ENCODE measurements at places on chromosomes 16 and 17. TPM values are rescaled to one million over a fixed set of nuclear protein-coding genes. Genes with fewer than 3 reads are reported as not detected.

DNA sequence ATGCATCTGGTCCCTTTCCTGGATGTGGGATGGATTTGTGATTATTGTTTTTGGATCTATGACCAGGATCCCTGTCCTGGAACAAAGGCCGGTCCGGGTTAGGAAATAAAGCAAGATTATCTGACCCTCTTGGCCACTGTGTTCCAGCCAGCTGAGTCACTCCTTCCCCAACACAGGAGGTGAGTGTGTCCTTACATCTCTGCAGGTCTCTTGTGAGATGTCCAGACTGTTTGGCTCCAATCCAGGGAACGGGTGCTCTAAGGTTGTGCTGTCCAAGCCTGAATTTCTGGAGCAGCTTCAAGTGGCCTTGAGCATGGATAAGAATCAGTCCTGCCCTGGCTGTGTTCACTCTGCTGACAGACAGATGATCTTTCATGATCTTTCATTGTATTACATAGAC lies 136.5 kb upstream of the CCL2 start:
- DNase-seq, result no peak

GRCh38 chr17:43636426-43636825 lies 25.3 kb downstream of the MEOX1 start:
- no peak for DNase-seq

- DNase-seq, result peak; percentile 85
Observed at GRCh38 chr17:35141681-35142466, at the start of gene NLE1. Gene NLE1 (minus strand): TSS chr17:35142303. CDS start chr17:35142275, 28 bp downstream.

DNA sequence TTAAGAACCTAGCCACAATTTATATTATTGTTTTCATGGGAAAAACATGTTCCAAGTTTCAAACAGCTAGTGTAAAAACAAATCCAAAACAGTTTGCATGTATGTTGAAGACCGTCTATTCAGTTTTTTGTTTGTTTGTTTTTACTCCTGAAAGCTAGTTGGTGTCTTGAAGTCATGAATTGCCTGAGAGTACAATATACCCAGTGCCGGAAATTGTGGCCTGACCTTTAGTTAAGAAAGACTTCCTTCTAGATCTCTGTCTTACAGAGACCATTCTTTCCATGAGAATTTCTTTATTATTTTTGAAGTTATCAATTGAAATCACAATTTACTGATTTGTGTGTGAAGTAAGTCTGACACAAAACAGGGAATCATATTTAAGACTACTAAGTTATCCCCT lies 474.8 kb downstream of the KCNJ2 start:
- DNase-seq, result no peak

DNA sequence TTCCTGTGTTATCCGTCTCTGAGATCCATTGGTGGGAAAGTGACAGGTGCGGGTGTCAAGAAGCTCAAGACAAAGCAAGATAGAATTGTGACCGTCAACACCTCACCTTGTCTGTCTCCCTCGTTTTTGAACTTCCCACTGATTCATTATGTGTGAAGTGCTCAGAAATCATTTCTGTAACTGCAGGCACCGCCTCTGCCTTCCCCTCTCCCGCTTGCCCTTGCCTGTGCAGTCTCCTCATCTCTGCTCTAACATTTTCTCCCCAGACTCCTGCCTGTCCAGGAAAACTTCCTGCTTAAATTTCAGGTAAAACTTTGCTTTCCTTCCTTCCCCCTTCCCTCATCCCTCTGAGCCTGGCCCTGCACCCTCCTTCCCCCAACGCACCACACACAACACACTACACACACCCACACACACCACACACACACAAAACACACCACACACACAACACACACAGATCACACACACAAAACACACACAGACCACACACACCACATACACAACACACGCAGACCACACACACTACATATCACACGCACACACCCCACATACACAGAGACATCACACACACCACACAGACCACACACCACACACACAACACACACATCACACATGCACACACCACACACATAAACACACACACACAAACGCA lies 25.7 kb downstream of the CALB2 start:
- DNase-seq, result no peak

GRCh38 chr16:66948837-66949225 lies 12.2 kb upstream of the CES3 start:
- no peak for DNase-seq

DNA sequence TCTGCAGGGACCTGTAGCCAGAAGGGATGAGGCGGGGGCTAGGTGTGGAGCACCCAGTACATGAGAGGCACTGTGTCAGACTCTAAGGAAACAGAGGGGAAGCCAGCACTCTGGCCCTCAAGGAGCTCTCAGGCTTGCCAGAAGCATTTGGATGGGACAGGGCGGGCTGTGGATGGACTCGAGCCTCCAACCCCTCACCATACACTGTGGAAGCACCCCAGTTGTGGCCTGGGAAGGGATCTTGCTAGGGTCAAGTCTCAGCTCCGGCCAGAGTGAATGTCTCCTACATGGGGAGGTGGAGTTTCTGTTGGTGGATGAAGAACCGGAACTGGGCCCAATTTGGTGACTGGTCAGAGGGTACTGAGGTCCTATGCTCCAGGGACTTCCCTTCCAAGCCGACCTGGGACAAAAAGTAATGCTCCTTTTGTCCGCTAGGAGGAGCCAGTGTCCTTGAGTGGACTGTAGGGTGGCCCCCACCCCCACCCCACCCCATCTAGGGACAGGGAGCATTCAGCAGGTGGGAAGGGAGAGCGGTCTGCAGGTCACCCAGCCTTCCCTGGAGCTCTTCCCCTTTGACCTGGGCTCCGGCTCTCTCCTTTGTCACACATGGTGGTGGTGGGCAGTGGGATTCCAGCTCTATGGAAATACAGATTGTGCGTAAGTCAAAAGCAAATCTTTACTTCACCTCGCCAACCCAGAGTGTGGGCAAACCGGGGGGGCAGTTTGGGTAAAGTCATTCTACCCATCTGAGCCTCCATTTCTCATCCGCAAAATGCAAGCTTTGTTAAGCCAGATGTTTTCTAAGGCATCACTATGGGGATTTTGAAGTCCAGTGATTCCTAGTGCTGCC lies 20.4 kb upstream of the PHB1 start:
- peak; percentile 12 for DNase-seq

DNA sequence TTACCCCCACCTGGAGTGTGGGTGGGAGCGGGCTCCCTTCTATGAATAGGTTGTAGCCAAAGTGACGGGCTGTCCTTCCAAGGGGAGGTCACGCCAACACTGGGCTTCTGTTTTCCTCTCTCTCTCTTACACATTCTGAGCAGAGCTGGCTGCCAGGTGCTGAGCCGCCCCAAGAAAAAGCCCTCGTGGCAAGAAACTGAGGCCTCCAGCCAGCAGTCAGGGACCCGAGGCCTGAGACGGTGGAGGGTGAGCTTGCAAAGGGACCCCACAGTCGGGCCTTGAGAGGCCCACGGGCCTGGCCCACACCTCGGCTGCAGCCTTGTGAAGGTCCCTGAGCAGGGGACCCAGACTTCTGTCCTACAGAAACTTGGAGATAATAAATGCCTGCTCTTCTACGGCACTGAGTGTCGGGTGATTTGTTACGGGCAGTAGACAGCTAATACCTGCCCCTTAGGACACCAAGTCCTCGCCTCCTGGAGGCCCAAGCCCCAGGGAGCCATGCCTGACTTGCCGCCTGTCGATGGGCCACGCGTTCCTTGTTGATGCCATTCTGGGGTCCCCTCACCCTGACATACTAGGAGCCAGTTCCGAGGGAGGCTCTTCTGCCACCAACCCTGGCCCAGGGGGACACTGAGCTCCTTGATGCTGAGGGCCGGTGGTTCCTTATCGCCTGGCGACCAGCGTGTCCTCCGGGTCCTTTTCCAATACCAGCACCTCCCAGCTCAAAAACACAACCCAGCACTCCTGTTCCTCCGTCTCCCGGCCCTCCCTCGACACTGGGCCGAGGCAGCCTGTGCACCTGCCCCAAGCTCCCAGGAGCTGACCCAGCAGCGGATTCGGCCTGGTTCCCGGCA lies 26.1 kb downstream of the SLC25A10 start:
- DNase-seq, result no peak

- DNase-seq, result no peak
Observed at GRCh38 chr16:88298833-88299745, 83.7 kb upstream of the ZNF469 start.

Gene CCDC102A
- 5.7 TPM for total RNA-seq

Gene LPCAT2
- total RNA-seq, result 1.5 TPM

Gene PSME3IP1
- total RNA-seq, result 116 TPM

Gene CCDC40
- 0.15 TPM for total RNA-seq

Gene LGALS9B
- total RNA-seq, result not detected

Gene DPEP2
- 2.6 TPM for total RNA-seq

Gene CES5A
- total RNA-seq, result not detected
